ENCODE measurements at places on chromosomes 7 and 10.

DNA sequence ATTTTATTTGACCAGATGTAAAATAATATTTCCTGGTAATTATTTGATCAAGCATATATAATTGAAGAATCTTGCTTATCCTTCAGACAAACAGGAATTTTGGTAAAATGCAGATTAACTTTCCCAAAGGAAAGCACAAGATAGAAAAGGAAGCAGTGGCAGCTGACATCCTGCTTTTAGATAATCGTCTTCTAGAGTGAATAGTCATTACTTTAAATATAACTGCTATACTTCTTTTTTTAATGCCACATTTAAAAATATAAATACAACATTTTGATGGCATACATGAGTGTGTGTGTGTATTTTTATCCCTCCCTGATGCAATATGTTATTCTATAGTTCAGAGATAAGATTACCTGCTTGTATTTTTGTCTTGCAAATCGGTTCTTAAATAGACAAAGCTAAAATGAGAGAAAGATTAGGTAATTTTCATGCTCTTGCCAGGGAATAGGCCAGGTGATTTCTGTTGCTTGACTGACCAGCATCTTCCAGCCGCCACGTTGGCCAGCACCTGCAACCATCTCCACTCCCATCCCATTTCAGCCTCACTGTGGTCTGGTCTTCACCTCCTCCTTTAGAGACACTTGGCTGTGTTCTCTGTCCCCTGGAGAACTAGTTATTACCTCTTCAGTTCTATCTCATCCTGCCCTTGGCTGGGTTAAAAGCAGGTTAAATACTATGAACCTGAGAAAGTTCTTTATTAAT, 58.1 kb downstream of the MDFIC start:
- DNase-seq, result no peak

GRCh38 chr10:26950934-26951333, 90.2 kb upstream of the ABI1 start:
- DNase-seq, result no peak

- DNase-seq, result no peak
Observed at GRCh38 chr10:105691811-105692210, 1050.7 kb downstream of the SORCS3 start.

- DNase-seq, result no peak
Observed at GRCh38 chr7:119010635-119011034, 786.1 kb downstream of the ANKRD7 start.

- DNase-seq, result no peak
Observed at GRCh38 chr7:47484923-47485639, 96.8 kb downstream of the TNS3 start.

GRCh38 chr10:17918187-17918903, 33.4 kb upstream of the SLC39A12 start:
- no peak for DNase-seq
